Lower lobe of right lung (tissue), 2 donors: ENCODE measurements at places on chromosomes 3 and 15. TPM values are rescaled to one million over a fixed set of nuclear protein-coding genes. Genes with fewer than 3 reads are reported as not detected.

ATP2C1 gene
- 128 TPM for total RNA-seq

- no peak for DNase-seq
These were observed 93.4 kb upstream of the STRIT1 start for GRCh38 chr3:155386919-155387318.

DNA sequence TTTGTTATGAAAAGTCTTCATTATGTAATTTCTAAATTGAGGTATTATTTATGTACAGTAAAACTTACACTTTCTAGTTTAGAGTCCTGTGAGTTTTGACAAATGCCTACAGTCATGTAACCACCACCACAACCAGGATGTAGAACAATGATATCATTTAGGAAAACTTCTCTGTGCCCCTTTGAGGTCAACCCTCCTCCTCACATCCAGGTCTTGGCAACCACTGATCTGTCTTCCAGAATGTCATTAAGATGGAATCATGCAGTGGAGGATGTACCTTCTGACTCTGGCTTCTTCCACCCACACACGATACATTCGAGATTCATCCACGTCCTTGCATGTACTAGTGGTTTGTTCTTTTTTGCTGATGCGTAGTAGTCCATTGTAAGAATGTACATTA is 23.2 kb downstream of the MINAR1 start:
- DNase-seq = no peak

- DNase-seq = peak; percentile 64
These were observed 4.5 kb downstream of the HEMK1 start for GRCh38 chr3:50573566-50574443.

- no peak for DNase-seq
These were observed 41.8 kb downstream of the ITGB5 start for GRCh38 chr3:124845406-124845805.

DNA sequence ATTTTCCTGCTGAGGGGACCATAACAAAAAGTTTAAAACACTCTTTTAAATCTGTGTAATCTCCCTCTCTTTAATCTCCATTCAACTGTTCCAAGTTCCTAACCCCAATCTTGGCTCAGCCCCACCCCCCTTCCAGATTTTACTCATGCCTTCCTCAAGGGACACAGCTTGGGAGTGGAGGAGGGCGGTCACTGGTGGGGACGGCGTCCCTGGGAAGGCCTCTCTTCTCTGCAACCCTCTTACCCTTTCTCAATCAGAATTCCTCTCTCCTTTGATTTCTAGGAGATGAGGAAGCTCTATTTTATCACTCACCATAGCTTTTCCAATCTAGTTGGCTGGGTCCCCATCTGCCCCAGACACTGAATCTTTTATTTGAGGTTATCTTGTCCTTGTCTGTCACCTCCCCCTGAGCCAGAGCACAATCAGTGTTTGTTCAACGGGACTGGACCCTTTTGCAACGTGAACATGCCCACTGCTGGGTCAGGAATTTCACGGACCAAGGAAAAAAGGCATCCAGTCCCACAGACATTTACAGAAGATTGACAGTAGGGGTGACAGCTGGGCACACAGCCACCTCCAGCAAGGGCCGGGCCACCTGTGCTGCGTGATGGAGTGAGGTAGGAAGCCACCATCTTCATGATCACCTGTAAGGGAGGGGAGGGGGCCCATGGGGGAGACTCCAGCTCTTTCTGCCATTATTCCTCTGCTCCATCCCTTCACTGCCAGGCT is 84.0 kb upstream of the HERC1 start:
- DNase-seq = no peak
